DMS153 (cell line): ENCODE measurements at places on chromosomes 1 and 21.

- no peak for DNase-seq
These were observed 466.3 kb downstream of the LMO4 start for GRCh38 chr1:87794788-87795614.

GRCh38 chr21:43835050-43835449, 30.0 kb upstream of the AGPAT3 start:
- DNase-seq, result no peak

DNA sequence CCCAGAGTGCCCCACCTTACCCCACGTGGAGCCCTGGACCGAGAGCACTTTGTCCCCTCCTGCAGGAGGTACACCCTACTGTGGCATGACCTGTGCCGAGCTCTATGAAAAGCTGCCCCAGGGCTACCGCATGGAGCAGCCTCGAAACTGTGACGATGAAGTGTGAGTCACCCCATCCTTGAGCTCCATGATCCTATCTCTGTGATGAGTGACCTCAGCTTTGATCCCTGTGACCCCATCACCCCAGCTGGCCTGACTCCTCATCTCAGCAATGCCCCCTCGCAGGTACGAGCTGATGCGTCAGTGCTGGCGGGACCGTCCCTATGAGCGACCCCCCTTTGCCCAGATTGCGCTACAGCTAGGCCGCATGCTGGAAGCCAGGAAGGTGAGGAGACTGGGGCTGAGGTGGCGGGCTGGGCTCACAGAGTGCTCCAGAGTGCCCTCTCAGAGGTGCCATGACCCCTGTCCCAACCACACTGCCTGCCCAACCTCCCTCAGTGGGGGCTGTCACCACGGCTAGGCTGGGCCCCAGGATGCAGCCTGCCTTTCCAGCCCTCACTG, 16.2 kb upstream of the MPL start:
- no peak for DNase-seq

GRCh38 chr1:227299688-227300087, 18.6 kb downstream of the CDC42BPA start:
- DNase-seq, result no peak

DNA sequence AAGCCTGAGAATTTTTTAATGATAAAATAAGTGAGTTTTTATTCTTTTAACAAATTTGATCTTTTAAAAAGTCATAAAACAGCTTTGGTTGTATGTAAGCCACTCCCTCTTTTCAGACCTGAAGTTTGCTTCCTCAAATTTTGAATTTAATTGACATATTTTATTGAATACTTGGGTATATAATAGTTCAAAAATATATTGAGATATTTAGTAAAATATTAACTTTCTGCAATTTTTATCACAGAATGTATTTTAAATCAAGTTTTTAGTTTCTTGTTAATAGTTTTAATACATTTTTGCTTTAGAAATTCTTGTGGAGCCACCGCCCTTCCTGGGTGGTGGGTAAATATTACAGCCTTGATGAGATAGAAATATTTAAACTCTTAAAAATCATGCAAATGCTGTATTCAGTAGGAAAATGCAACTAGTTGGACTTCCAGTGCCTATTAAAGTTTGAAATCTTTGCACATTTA, 867 bp downstream of the PTPRC start:
- no peak for DNase-seq

DNA sequence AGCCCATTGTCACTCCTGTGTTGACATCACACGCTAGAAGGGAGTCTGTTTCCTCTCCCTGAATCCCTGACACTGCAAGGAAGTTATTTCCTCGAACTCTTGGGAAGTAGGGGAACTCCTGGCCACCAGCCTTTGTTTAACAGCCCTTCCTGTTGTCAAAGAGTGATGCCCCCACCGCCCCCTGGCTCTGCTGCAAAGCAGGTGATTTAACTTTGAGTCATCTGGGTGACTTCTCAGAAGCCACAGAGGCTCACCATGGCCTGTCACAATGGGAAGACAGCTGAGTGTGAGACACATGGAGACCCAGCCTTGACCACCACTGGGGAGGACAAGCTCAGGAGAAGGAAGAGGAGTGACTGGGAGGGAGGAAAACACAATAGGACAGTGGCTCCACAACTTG, 182.8 kb downstream of the PSMG1 start:
- no peak for DNase-seq

GRCh38 chr1:145845144-145845513, 301 bp upstream of the NUDT17 start:
- DNase-seq, result no peak

GRCh38 chr1:1173793-1174415, at the start of gene TTLL10:
TTLL10 (plus strand) TSS chr1:1173880; CDS start chr1:1179216, 5,336 bp downstream.
- DNase-seq, result no peak

DNA sequence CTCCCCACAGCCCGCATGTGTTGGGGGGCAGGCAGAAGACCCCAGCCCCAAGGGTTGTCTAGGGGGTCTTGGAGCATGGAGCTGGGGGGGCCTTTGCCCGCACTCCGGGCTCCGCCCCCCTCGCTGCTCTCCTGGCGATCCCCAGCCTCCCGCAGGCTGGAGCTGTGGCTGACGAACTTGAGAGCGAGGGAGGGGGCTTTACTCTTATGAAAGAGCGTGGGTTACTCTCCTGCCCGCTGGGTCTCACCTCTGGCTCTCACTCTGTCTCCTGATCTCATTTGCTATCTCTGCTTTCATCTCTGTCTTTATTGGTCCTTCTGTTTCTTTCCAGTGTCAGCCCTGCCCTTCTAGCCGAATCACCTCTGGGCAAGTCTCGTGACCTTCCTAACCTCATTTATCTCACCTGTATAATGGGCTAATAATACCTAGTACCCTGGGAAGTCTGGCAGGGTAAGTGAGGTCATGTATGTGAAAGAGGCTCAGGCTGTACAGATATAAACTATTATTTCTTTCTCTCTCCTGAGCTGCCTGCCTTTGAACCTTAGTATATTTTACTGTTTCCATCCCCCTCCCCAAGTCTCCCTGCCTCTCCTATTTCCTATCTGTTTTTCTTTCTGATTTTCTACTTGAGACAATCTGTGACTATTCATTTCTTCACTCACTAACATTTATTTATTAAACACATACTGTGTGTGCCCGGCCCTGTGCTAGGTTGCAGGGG, 731 bp downstream of the EFNA4 start:
- DNase-seq, result peak; percentile 34

GRCh38 chr1:176540428-176540827, 77.5 kb downstream of the PAPPA2 start:
- DNase-seq, result no peak

- DNase-seq, result no peak
These were observed 31.9 kb downstream of the PRDM15 start for GRCh38 chr21:41847066-41847804.

- DNase-seq, result peak; percentile 35
These were observed 123.1 kb upstream of the ADAR start for GRCh38 chr1:154730986-154731489.

DNA sequence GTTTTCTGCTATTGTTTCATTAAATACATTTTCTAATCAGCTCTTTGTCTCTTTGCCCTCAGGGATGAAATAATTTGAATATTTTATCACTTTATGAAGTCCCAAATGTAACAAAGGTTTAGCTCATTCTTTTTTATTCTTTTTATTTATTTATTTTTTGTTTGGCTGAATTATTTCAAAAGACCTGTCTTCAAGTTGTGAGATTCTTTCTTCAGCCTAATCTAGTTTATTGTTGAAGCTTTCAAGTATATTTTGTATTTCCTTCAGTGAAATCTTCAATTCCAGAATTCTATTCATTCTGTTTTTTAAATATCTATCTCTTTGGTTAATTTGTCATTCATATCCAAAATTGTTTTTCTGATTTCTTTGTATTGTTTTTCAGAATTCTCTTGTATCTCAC, 10.8 kb downstream of the LY9 start:
- no peak for DNase-seq

- no peak for DNase-seq
These were observed 1.9 kb upstream of the HSPB7 start for GRCh38 chr1:16019644-16020277.

GRCh38 chr1:203162403-203162802, 13.2 kb downstream of the MYBPH start:
- no peak for DNase-seq

- no peak for DNase-seq
These were observed 14.8 kb downstream of the VPS13D start for GRCh38 chr1:12244585-12244984.

- DNase-seq, result no peak
These were observed 37.4 kb downstream of the PTPRC start for GRCh38 chr1:198676253-198676652.

- DNase-seq, result peak; percentile 88
These were observed 49.8 kb downstream of the SLC35D1 start for GRCh38 chr1:67004176-67004575.

- peak; percentile 68 for DNase-seq
These were observed 51.8 kb downstream of the UTP25 start for GRCh38 chr1:209879539-209879938.

GRCh38 chr1:13699510-13699909, 478 bp upstream of the PRDM2 start:
- no peak for DNase-seq

DNA sequence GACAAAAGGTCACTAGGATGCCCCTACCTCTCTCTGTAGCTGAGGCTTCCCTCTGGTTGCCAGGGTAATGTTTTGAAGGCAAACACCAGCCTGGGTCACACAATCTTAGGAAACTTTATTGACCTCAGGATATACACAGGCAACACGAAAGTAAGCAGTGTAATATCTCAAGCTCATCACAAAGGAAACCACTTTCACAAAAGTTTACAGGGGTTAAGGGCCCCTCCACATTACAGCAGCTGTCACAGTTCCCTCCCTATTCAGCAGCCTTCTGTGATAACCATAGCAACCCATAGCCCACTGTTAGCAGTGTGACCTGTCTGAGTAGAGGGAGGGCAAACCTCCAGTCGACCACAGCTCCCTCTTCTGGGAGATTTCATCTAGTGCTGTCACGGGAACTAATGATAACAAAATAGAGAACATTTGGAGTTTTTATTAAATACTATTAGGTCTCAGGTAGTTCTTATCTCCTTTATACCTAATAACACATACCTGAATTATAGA, 149.8 kb downstream of the PTPRC start:
- no peak for DNase-seq

DNA sequence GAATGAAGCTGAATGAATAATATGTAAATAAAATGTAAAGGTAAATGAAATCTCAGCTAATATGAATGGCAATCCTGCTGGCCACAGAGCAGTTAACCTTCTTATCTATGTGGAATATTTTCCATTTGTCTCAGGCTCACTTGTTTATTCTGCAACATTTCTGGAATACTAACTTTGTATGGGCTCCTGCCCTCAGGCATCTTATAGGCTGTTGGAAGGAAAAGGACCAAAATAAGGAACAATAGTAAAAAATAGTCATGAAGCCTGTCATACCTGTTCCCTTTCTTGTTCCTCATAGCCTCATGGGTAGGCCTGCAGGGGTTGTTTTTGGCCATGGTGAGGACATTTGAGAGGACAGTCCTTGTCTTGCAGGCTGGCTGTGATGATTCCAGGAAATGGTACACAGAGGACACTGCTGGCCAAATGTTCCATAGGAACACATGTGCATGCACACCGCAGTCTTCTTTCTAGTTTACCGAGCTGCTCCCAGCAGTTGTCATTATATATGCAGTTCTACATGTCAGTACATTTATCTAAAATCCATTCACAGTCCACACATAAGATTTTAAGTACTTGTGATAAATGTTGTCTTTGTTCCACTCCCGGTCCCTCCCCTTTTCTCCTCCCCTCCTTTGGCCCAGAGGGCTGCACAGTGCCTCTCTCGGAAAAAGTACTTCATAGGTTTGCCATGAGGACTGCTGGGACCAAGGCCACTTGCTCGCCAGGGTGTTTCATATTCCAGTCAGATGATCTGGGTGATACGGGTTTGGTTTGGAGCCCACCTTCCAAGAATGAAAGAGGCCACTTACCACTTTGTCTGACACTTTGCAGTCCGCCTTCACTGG, 15.2 kb upstream of the KCNQ4 start:
- no peak for DNase-seq

DNA sequence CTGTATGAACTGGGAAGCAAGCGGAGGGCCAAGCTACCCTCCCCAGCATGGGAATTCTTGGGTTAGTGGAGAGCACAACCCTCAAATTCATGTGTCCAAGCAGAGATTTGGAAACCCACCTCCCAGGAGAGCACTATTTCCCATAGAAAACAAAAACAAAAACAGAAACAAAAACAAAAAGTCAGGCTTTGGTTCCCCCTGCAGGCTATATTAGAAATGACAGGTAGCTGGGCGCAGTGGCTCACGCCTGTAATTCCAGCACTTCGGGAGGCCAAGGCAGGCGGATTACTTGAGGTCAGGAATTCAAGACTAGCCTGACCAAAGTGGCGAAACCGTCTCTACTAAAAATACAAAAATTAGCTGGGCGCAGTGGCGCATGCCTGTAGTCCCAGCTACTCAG, 10.8 kb downstream of the MINDY1 start:
- no peak for DNase-seq

- no peak for DNase-seq
These were observed 1301.4 kb downstream of the PLA2G4A start for GRCh38 chr1:188129856-188130838.

- no peak for DNase-seq
These were observed 4.3 kb downstream of the RHOC start for GRCh38 chr1:112702420-112703261.

DNA sequence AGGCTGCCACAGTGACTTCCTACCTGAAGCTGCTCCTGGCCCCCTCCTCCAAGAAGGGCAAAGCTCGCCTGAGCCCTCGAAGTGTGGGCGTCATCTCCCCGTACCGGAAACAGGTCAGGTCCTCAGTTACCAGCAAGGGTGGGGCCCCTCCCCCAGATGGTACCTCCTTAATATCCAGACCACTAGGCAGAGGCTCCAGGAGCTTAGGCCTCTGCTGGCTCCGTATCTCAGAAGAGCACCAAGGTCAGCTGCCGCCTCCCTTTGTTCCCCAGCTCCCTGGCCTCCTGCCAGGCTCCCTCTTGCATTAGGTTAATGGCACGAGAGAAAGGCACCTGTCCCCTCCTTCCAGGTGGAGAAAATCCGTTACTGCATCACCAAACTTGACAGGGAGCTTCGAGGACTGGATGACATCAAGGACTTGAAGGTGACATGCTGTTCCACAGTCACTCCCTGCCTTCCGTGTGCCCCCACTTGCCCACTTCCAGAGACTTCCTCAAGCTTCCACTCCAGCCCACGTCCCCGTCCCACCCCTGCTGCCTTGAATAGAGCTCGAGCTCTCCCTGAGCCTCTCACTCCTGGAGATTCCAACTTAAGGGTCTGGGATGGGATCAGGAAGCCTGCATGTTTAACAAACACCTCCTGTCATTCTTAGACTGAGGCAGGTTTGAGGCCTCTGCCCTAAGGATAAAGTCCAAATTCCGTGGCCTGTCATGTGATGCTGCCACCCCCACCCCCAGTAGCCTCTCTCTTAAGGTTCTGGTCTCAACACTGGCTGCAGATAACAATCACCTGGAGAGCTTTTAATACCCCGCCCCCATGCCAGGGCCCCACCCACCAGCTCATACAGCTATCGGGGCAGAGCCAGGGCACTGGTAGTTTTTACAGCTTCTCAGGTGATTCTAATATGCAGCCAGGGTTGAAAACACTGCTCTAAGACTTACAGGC, 8.3 kb downstream of the RHOC start:
- DNase-seq, result peak; percentile 75

DNA sequence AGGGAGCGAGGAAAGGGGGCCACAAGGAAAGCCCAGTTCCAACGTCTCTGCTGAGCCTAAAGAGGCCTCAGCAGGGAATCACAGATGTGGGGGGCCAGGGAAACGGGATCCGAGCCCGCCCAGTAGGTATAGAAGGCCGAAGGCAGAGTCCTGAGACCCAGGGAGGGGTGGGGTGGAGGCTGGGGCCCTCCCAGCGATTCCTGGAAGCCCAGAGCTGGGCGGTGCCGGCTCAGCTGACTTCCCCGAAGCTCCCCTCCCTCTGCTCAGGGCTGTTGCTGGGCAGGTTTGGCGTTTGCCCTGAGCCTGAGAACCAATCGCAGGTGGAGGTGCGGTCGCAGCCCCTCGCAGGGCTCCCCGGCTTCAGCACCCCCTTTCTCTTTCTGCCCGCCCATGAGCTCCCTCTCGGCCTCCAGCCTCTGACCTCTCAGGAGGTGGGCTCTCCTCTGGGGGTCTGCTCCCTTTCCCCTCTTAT, 12.8 kb downstream of the ADAMTSL4 start:
- peak; percentile 88 for DNase-seq
